ENCODE measurements at places on chromosomes 4 and X.

GRCh38 chr4:53783208-53783859, 192.0 kb upstream of the LNX1 start:
- DNase-seq = no peak

DNA sequence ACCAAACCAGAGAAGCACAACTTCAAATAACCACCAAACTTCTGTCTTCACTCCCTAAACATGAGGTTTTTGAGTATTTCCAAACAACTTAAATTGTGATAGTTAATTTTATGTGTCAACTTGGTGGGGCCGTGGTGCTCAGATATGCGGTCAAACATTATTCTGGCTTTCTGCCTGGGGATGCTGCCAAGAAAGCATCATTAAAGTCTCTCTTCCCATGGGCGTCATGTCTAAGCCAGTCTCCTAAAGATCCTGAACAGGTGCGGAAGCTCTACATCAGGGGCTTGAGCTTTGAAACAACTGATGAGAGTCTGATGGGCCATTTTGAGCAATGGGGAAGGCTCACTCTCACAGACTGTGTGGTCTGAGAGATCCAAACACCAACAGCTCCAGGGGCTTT, 24.1 kb upstream of the SOD3 start:
- no peak for DNase-seq

DNA sequence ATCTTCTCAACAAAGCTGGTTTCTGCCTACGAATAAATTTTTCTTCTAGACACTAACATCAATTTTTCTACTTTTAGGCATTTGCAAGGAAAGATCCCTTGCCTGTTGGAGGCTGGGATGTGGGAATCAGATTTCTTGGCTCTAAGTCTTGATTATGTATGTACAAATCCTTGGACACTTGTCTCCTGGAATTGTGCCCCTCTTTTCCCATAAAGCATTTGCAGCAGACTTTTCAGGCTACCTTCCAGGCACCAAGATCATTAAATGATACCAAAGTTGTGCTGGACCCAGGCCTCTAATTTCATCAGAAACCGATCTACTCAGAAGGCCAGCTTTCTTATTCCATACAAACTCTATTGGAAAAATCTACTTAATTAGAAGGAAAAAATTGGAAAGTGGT, 339.5 kb upstream of the DIPK2B start:
- no peak for DNase-seq

GRCh38 chr4:43132010-43132582, 239.6 kb downstream of the GRXCR1 start:
- DNase-seq = peak; percentile 64

- DNase-seq = no peak
These were observed 287.4 kb downstream of the CRLF2 start for GRCh38 chrX:925094-925493.

GRCh38 chrX:55839485-55839884, 121.9 kb downstream of the RRAGB start:
- DNase-seq = no peak

DNA sequence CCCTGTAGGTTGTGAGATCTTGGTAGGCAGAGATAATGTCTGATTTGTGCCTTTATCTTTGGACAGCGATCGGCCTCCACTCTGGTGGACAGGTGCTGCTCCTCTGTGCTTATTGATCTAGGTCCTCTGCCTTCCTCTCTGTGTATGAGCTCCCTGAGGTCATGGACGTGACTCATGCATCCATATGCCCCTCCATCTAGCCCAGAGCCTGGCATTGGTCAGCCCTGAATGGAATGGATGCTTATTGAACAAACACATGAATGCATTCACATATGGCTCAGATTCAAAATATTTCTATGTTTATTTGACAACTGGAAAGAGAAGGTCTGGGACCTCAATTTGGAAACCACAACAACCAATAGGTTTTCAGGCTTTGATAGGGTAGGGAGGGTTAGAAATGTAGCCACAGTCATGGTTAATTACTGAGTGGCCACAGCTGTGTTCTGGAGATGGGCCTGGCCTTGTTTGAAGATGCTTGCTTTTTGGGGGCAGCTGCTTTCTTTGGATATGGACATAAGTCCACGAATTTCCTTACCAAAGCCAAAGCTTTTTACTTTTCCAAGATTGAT, 76.2 kb downstream of the SEL1L3 start:
- no peak for DNase-seq
